CD4-positive, alpha-beta T cell (primary cell): ENCODE measurements at places on chromosomes 1 and 21.

DNA sequence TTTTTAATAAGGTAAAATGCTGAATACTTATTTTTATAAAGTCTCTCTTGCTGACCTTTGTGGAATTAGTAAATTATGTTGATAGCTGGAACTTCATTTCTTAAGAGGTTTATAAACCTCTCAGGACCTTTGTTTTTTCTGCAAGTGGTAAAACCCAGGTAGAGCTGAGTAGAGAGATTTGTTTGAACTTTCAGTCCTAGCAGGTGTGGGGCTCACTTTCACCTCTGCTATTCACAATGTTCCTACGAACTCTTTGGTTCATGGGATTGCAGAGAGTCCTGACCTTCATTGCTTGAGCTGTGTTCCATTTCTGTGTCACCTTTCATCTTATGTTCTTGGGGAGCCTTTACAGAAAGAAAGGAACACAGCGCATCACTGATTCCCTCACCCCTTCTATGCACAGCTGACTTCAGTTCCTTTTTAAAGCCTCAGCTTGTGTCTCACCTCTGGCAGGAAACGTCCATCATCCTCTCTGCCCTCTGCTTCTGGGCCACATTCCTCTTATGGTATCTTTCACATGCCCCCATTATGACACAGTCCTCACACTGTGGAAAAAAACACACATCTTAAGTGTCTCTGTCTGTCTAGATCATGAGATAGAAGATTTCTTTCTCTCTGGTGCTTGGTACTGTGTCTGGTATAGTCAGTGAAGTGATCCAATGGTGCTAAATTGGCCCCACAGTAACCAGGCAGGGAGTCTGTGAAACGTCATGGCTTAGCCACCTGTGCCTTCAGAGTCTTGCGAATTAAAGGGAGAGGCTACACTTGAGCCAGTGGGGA lies 262.5 kb upstream of the B3GALT2 start:
- no peak for DNase-seq

DNA sequence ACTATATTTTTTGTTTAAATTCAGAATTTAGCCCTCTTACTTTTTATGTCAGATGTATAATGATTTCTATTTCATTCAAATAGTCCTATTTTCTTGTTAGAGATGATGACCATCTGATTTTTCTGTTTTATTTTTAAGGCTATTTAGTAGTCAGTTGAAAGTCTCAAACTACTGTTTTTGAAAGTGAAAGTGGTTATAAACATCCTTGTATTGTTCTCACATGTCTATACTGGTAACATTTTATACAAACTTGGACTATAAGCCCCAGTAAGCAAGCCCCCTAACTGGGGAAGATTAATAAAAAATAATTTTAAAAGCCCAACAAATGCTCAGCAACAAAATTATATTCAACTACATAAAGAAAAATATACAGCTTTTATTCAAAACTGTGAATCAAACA lies 271.3 kb upstream of the RGS18 start:
- DNase-seq: no peak

DNA sequence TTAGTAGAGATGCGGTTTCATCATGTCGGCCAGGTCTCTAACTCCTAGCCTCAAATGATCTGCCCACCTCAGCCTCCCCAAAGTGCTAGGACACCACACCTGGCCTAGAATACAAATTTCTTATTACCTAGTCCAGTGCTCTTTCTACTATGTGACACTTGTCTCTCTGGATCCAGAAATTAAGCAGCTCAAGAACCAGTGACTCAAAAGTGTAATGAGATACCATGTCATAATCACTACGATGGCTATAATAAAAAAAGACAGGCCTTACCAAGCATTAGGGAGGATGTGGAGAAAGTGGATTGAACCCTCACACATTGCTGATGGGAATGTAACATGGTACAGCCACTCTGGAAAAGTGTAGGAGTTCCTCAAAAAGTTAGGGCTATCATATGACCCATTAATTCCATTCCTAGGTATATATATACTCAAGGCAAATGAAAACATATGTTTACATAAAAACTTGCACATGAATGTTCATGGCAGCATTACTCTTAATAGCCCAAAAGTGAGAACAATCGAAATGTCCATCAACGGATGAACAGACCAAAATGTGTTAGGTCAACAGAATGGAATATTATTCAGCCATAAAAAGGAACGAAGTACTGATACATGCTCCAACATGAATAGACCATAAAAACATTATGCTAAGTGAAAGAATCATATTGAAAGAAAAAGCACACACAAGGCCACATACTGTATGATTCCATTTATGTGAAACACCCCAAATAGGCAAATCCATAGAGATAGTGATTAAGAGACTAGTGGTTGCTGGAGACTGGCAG lies 8.3 kb downstream of the TEX38 start:
- no peak for DNase-seq

GRCh38 chr1:16986113-16986512 lies 5.7 kb upstream of the MFAP2 start:
- DNase-seq: no peak

GRCh38 chr1:190084552-190084951 lies 393.1 kb downstream of the BRINP3 start:
- DNase-seq: no peak

GRCh38 chr1:25134801-25135461 lies 97.4 kb downstream of the SYF2 start:
- no peak for DNase-seq

DNA sequence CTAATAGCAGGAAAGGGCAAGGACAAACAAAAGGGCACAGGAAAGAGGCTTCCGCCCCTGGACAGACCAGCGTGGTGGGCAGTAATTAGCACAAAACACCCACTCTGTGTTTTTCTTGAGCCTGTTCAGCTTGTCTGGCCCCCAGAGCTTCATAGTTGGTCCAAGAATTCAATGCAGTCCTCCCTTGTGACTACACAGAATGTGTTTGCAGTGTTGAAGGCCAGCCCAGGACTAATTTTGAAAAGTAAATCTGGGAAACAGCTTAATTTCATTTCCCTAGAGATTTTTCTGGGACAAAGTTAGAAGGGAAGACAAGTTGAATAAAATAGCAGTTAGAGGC lies 49.2 kb upstream of the LMO4 start:
- DNase-seq: no peak

- DNase-seq: no peak
These were observed 23.9 kb upstream of the KCTD3 start for GRCh38 chr1:215543191-215543606.

DNA sequence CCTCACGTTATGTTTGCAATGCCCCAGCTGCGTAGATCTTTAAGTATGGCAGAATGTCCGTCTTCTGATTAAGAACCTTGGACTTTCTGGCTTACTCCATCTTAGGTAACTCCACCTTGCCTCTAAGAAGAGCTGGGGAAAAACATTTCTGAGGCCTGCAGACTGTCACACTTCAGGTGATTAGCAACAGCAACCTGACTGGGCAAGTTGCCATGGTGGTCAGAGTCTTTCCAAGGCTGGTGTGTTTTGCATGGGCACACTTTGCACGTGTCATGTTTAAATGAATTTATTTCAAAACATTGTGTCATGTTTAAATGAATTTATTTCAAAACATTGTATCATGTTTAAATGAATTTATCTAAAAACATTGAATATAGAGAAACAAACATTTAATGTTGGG lies 811 bp downstream of the KPRP start:
- DNase-seq: no peak

- DNase-seq: no peak
These were observed 16.5 kb downstream of the CACNA1E start for GRCh38 chr1:181499825-181500224.

DNA sequence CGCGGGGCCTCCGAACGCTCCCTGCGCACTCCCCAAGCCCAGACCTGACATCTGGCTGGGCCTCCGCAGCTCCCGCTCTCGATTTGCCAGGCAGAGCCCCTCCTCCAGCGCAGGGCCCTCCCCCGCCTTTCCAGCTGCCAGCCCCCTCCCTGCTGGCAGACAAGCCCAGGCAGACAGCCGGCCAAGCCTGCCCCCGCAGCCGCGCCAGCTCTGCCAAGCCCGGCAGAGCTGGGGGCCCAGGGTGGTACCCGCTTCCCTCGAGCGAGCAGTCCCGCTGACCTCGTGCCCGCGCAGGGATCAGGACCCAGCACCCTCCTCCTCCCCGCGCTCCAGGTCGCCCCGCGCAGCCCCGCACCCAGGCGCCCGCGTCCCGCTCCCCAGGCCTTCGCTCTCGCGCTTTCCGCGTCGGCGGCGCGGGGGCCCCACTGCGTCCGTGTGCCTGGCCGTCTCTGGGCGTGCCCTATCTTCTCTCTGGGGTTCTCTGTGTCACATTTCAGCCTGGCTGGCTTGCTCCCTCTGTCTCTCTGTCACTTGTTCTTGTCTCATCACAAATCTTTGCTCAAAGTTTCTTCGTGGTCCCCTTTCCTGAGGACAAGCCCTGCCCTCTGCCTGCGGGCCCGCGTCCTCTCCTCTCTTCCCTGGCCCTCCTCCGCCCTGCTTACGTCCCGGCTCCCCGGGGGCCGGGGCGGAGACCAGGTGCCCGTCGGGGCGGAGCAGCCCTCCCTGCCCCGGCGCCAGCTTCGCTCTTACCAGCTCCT lies 580 bp downstream of the INKA2 start:
- peak; percentile 69 for DNase-seq

- DNase-seq: no peak
These were observed 1.8 kb downstream of the CALML6 start for GRCh38 chr1:1916851-1917251.

DNA sequence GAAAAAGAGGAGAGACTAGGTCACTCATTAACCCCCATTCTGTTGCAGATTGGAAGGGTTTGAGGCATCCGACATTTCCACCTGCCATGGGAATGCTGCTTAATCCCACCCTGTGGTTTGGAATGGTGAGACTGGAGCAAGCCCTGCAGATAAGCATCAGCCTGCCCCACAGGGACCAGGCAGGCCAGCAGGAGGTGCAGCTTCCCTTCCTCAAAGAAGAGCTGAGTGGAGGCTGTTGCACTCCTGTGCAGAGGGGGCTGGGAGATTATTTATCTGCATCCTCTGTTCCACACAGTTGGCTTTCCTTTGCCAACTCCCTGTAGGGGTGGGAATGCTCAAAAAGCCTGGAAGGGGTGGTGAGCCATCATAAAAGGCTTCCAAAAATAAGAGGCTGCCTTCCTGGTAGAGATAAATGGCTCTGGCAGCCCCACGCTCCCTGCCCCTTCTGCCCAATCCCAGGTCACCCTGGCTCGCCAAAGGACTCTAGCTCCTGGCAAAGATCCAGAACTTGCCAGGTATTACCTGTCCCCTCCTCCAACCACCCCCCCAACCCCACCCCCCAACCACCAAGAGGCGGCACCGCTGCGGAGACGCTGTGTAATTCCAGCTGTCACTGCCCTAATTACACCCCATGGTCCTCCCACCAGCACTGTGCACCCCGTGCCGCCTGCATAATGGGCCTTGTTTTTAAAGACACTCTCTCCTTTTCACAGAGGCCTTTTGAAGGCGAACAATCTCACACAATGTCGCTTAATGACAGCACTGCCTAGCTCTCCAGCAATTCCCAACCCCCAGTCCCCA lies 83.0 kb upstream of the ZC3H12A start:
- no peak for DNase-seq

- no peak for DNase-seq
These were observed 75.8 kb upstream of the SELENON start for GRCh38 chr1:25724201-25724600.

- no peak for DNase-seq
These were observed 9.6 kb upstream of the IL20 start for GRCh38 chr1:206855859-206856258.

- DNase-seq: no peak
These were observed 1.9 kb downstream of the JAM2 start for GRCh38 chr21:25640943-25641292.

DNA sequence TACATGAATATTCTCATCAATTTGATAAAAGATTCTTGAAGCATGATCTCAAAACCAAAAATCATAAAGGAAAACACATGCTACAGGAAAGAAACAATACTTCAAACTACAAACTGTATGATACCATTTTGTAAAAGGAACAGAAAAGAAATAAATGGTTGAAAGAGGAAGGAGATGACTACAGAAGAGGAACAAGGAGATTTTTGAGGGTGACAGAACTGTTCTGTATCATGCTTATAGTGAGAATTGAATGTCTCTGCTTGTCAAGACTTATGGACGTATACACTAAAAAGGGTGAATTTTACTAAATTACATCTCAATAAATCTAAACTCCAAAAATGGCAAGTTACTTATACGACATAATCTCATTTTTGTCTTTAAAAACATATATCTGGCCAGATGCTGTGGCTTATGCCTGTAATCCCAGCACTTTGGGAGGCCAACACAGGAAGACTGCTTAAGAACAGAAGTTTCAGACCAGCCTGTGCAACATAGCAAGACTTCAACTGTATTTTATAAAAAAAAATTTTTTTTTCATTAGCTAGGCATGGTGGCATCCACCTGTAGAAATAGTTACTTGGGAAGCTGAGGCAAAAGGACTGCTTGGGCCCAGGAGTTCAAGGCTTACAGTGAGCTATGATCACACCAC lies 125.4 kb downstream of the EIF4G3 start:
- DNase-seq: peak; percentile 3

DNA sequence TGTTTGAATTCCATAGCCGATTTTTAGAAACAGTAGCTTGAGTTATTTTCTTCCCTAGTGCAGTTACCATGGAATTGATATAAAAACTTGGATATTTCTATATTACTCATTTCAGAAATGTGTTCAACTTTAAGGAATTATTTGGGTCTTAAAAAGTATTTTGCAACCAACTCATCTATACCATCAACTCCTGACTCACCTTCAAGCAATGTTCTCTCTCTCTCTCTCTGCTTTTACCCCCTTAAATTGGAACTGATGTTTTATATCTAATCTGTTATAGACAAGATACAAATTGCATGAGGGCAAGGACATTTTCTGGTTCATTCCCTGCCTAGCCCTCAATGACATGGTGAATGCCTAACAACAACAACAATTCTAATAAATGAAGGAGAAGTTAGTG lies 214.7 kb upstream of the NRIP1 start:
- DNase-seq: no peak

DNA sequence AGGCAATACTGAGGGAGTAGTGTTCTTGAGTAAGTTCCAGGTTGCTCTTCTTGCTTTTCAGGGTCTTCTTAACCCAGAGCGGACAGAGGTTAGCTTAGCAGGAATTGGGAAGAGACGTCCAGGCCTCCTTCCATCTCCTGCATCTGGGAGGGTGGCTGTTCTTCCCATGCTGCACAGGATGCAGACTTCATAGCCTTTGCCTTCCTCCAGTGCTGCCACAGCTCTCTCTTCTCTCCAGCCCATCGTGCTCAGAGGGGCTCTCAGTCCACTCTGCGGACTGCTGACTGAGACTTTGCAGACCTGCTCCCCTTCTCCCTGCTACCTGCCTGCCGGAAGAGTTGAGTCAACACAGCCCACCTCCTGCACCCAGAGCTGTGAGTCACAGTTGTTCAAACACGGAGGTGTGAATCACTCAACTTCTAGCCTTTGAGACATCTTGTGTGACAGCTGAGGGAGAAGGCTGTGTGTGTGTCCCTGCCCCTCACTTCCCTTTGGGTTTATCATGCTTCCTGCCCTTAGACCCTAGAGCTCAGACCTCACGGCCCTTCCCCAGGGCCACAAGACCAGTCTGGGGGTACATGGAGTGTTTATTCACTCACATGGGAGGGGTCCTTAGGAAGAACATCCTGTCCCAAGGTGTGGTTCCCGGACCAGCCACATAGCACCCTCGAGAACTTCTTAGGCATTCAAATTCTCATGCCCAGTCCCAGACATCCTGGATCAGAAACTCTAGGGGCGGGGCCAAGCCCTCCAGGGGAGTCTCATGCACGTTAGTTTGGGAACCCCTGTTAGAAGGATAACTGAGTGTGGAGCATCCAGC lies 158.3 kb upstream of the CACNA1E start:
- no peak for DNase-seq

GRCh38 chr1:179742717-179743678 lies at the start of gene FAM163A:
TSS of gene FAM163A (plus strand) at chr1:179743291. CDS start at chr1:179813098, 69,807 bp downstream.
- DNase-seq: no peak

GRCh38 chr1:11142618-11143391 lies 43.1 kb upstream of the EXOSC10 start:
- no peak for DNase-seq

GRCh38 chr1:116971258-116971860 lies 30.2 kb upstream of the CD101 start:
- DNase-seq: no peak
